Activated CD8-positive, alpha-beta memory T cell treated with anti-CD3 and anti-CD28 coated beads for 1 hour (primary cell): ENCODE measurements at places on chromosomes 12 and 14.

DNA sequence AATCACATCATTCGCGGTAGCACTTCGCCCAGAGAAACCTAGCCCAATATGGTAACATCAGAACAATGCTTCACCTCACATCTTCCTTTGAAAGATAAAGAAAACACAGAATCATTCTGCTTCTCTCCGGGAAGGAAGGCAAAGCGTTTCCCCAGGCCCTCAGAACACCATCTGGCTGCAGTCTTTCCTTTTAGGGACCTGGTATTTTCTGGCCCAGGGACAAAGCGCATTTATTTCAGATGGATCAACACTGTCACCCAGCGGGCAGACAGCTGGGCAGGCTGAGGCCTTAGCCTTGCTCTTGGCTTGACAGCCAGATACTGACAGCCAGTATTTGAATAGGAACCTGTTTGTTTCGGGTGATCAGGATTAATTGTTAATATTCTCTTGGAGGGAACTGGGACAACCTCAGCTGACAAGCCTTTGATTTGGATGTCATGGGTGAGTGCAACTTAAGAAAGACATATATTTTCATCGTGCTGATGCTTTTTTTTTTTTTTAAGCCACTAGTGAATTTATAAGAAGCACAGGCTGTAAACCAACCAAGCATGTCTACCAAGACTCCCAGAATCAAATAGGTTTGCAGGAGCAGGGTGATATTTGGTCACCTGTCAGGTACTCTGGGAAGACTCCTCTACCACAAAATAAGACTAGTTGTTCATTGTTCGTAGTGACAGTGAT is 118.9 kb downstream of the VEZT start:
- no peak for DNase-seq

- no peak for DNase-seq
Measured at GRCh38 chr12:31117203-31118011, 43.7 kb downstream of the DDX11 start.

DNA sequence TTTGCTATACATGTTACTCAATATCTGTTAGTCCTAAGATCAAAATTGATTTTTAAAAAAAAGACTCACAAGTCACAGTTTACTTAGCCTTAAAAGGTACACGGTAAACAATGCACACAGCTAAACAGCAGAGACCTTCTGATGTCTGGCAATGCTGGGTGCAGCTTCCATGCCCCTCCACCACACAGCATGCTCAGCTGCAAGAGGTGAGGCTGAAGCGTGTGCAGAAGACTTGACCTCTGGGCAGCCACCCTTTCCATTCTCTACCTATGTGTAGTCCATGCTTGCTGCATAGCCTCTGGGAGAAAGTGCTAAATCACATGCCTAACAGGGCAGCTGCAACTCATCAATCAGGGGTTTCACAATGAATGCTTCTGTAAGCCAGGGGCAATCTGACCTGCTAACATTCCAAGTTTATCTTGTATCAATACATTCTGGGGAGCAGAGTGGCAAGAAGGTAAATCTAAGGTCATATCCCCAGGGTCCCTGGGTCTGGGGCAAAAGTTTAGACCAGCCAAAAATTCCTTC is 44.5 kb upstream of the AMN1 start:
- no peak for DNase-seq

- DNase-seq: no peak
Measured at GRCh38 chr12:32115404-32116104, 8.9 kb downstream of the BICD1 start.

DNA sequence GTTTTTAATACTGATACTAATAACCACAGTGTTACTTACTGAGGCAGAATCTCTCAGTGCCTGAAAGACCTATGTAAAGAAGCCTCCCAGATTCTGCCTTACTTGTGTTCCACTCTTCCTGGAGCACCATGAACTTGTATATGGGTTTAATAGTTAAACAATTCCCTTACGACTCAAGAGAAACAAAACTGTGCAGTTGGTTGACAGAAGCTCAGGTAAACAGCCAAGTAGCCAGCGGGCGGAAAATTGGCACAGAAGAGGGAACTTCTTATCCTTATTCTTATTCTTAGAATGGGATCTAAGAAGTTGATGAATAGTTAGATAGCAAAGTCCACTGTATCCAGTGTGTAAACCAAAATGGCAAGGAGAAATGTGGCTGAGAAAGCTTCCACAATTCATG is 22.7 kb upstream of the MAGOHB start:
- no peak for DNase-seq

GRCh38 chr12:34249271-34249670 is 227.0 kb downstream of the ALG10 start:
- DNase-seq: no peak

GRCh38 chr12:94705676-94706075 is 55.3 kb upstream of the TMCC3 start:
- DNase-seq: no peak

DNA sequence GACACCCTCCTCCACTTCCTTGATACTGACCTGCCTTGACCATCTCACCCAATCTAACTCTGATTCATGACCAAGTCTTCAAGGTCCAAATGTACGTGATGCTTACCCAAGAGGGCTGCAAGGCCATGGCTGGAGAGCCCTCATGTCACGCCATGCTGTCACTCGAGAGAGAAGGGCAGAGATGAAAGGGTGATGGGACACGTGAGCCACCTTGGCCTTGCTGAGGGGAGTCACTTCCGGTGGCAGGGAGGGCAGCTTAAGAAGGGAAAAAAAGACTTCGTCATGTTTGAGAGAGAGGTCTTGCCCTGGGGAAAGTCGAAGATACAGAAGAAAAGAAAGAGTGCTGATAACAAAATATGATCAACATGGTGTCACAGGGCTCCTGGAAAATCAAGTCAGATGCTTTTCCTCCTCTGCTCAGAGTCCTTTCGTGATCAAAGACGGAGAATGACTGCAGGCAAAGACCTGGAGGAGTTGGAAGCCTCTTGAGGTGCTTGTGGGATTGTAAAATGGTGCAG is 3.3 kb upstream of the SCARB1 start:
- no peak for DNase-seq

- no peak for DNase-seq
Measured at GRCh38 chr14:83312511-83312910, 1778.9 kb upstream of the SEL1L start.

DNA sequence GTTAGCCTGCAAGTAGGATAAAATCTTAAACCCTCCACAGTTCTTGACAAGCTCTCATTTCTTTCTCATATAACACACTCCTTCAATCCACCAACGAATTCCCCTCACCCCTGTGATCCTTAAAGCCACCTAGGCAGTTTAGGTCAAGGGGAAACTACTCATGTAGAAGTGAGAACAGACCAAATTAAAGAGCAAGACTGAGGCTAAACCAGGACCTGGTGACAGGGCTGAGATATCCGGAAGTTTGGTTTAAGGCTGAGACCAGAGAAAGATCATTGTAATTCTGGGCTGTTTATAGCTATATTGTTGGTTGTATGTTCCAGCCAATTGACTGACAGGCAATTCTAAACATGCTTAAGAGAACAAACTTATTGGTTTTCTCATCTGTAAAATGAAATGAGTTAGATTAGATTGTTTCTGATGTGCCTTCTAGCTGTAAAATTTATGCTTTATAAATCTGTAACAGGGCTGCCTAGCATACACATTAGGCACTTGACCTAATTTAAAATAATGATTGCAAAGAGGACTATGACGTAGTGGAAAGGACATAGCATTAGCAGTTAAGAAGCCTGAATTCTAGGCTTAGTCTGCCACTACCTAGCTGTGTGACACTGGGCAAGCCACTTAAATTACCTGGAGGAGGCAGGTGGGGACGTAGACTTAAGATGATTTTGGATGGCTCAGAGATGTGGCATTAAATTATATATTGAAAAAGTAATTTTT is 53.9 kb upstream of the PTGR2 start:
- no peak for DNase-seq

- DNase-seq: no peak
Measured at GRCh38 chr12:132345561-132346200, 16.3 kb upstream of the GALNT9 start.

DNA sequence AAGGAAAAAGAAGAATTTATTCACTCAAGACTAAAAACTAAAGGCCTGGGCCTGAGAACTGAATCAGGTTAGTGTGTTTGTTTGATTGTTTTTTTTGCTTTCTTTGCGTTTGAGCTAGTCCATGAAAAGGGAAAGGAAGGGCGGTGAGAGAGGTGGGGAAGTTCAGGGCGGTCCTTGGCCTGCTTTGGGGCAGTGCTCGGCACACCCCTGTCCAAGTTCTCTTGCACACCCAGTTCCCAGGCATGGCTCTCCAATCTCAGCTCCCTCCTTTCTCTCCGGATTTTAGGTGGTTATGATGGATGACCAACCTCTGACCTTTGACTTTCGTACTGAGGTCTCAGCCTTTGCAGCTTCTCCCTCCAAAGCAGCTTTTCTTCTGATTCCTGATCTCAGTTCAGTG is 11.3 kb downstream of the COA8 start:
- DNase-seq: no peak

DNA sequence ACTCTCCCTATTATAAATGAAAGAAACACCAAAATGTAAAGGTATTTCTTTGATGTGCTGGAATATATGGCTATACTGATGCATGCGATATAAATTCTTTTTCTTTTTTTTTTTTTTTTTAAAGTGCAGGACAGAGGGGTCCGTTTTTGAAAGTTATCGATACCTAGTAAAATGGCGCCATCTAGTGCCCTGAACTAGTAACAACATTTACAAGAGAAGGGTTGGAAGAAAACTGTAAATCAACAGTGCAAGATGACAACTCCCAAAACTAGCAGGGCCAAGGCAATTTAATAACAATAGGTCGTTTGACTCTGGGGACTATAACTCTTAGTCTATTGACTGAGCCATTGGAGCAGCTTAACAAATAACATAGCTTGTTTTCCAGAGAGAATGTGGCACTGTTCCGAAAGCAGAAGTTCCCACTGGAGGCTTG is 137.7 kb downstream of the SPTSSA start:
- no peak for DNase-seq

DNA sequence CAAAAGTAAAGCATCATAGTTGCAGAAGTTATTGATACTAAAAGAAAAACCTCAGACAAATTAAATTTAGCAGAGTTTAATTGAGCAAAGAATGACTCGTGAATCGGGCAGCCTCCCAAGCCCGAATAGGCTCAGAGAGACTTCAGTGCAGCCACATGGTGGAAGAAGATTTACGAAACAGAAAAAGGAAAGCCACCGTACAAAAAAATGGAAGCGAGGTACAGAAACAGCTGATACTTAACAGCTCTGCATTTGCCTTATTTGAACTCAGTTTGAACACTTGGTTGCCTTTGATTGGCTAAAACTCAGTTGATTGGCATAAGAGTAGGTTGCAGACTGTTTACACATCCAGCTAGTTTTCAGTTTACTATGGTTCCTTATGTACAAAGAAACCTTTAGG is 12.9 kb downstream of the TTC9 start:
- no peak for DNase-seq

DNA sequence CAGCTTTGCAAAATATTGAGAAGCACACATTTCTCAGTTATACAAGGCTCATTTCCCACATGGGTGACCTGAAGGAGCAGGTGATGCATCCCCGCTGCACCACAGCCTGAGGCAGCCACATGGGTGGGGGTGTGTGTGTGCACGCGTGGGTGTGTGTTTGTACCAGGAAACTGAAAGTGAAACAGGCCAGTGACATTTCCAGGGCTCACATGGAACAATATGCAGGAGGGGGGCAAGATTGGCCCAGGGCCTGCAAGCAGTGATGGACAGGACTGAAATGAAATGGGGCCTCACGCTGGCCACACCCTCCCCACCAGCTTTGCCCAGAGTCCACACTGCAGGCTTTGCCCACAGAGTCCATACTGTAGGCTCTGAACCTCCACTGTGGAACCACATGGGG is 154.2 kb upstream of the PARP11 start:
- DNase-seq: no peak

- no peak for DNase-seq
Measured at GRCh38 chr12:107788690-107789458, 14.4 kb downstream of the ASCL4 start.

DNA sequence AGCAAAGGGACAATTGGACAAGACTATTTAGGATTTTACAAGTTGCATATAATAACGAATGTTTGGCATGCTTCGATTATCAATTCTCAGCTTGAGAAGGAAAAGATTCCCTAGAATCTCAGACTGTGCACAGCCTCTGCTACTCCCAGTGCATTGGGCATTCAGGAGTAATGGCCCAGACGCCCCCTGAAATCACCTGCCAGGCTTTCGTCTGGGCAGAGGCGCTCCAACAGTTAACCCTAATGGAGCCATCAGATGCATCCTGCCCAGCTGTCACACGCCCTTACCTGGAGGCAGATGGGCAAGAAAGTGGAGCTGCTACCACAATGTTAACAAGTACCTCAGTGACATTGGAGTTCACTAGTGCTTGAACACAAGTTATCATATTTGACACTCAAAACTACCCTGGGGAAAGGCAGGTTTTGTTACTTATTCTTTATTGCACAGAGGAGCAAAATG is 927 bp upstream of the LRP6 start:
- no peak for DNase-seq

- DNase-seq: no peak
Measured at GRCh38 chr12:120412421-120412820, 25.5 kb upstream of the COX6A1 start.

GRCh38 chr12:89858718-89859117 is 150.1 kb upstream of the ATP2B1 start:
- DNase-seq: no peak

DNA sequence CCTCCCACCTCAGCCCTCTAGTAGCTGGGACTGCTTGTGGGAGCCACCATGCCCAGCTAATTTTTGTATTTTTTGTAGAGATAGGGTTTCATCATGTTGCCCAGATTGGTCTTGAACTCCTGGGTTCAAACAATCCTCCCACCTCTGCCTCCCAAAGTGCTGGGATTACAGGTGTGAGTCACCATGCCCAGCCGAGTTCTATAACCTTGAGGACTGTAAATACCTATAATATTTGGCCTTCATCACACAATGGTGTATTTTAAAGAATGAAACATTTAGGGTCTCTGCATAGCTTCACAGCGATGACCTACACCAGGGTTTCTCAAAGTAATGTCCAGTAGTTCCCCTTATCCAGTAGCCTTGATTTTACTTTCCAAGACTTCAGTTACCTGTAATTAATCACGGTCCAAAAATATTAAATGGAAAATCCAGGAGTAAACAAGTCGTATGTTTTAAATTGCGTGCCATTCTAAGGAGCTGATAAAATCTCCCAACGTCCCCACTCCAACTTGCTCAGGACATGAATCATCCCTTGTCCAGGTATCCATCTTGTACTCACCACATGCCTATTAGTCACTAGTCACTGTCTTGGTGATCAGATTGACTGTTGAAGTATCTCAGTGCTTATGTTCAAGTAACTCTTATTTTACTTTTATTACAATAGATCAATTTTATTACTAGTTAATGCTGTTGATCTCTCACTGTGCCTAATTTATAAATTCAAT is 368.2 kb downstream of the BTG1 start:
- DNase-seq: no peak

- no peak for DNase-seq
Measured at GRCh38 chr14:53367644-53368026, 214.5 kb upstream of the DDHD1 start.
